ENCODE measurements at places on chromosomes 5 and 9. TPM values are rescaled to one million over a fixed set of nuclear protein-coding genes. Genes with fewer than 3 reads are reported as not detected.

Gene PCDHAC2
- total RNA-seq = 0.05 TPM

Gene PHF24
- total RNA-seq = 0.64 TPM

Gene SPINK5
- 29.0 TPM for total RNA-seq

Gene OTP
- total RNA-seq = not detected

DNA sequence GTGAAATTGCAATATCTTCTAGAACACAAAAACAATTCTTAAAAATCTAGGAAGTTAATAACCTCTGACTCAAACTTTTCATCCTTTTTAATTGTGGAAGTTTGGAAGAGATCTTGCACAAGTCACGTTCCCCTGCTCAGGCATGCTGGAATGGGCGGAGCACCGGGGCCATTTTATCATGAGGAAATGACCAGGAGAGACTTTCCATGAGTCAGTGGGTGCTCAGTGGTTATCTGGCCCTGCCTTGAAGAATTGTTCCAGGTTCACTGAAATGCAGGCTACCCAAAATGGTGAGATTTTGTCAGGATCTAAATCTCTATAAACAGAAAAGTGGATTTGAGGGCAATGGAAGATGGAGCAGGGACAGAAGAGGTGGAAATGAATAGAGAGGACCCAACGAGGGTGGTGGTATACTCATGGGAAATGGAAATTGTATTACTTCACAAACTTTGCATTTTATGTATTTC is 61.2 kb downstream of the FYB1 start:
- no peaks in the 10 kb centered on the region for H3K27me3 ChIP-seq
- no peak for DNase-seq
- H3K36me3 ChIP-seq = no peaks in the 10 kb centered on the region
- H3K27ac ChIP-seq = no peak overlapping the region
- H3K4me1 ChIP-seq = no peaks in the 10 kb centered on the region

DNA sequence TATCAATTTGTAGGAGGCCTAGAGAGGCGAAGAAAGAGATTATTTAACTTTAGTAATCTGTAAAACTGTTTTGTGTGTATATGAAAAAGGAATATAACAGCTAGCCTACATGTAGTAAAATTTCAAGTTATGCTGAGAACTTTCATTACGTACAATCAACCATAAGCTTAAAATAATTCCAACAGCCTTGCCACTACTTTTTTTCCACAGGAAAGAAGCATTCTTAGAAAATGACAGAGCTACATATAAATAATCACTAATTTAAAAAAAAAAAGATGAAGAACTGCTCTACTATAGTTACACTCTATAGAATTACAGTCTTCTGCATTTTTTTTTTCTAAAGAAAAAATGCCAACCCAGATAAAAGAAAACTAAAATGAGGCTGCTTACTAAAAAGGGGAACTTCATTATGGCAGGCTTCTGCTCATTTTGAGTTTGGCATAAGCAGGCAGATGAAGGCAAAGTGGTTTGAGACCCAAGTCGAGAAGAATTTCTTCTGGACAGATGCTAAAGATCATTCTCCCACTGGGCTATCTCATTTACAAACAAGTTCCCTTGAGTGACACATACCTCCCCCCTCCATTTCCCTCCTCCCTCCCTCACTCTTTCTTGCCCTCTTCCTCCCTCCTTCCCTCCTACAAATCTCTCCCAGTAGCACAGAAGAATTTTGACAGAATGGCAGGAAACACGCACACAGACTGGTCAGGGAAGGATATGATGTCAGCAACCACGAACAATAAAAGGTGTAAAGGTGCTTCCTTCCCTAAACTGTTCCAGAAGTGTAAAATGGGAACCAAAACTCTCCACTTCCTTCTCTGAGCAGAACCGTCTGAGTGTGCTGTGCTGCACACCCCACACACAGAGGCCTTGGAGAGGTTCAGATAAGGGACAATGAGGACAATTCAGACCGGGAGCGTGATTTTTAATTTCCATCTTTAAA is 56.1 kb downstream of the MEF2C start:
- peak; percentile 29 for DNase-seq
- H3K4me1 ChIP-seq = no peaks in the 10 kb centered on the region
- no peaks in the 10 kb centered on the region for H3K27me3 ChIP-seq

DNA sequence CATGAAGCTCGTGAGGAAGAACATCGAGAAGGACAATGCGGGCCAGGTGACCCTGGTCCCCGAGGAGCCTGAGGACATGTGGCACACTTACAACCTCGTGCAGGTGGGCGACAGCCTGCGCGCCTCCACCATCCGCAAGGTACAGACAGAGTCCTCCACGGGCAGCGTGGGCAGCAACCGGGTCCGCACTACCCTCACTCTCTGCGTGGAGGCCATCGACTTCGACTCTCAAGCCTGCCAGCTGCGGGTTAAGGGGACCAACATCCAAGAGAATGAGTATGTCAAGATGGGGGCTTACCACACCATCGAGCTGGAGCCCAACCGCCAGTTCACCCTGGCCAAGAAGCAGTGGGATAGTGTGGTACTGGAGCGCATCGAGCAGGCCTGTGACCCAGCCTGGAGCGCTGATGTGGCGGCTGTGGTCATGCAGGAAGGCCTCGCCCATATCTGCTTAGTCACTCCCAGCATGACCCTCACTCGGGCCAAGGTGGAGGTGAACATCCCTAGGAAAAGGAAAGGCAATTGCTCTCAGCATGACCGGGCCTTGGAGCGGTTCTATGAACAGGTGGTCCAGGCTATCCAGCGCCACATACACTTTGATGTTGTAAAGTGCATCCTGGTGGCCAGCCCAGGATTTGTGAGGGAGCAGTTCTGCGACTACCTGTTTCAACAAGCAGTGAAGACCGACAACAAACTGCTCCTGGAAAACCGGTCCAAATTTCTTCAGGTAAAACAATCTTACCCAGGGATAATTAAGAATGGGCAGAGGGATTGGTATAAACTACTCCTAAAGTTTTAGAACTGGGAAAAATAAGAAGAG is 12.9 kb downstream of the ITGA1 start:
- no peaks in the 10 kb centered on the region for H3K36me3 ChIP-seq
- H3K27me3 ChIP-seq = no peaks in the 10 kb centered on the region
- peak overlapping the region; percentile 95 for H3K27ac ChIP-seq

- peak overlapping the region; percentile 76 for H3K4me3 ChIP-seq
- no peaks in the 10 kb centered on the region for H3K36me3 ChIP-seq
- H3K27me3 ChIP-seq = no peaks in the 10 kb centered on the region
- no peaks in the 10 kb centered on the region for H3K4me1 ChIP-seq
Observed at GRCh38 chr5:16934123-16934522, 2.0 kb downstream of the MYO10 start.

- DNase-seq = no peak
- no peak overlapping the region for H3K4me3 ChIP-seq
- no peaks in the 10 kb centered on the region for H3K36me3 ChIP-seq
Observed at GRCh38 chr9:36389590-36389989, 10.5 kb downstream of the RNF38 start.

DNA sequence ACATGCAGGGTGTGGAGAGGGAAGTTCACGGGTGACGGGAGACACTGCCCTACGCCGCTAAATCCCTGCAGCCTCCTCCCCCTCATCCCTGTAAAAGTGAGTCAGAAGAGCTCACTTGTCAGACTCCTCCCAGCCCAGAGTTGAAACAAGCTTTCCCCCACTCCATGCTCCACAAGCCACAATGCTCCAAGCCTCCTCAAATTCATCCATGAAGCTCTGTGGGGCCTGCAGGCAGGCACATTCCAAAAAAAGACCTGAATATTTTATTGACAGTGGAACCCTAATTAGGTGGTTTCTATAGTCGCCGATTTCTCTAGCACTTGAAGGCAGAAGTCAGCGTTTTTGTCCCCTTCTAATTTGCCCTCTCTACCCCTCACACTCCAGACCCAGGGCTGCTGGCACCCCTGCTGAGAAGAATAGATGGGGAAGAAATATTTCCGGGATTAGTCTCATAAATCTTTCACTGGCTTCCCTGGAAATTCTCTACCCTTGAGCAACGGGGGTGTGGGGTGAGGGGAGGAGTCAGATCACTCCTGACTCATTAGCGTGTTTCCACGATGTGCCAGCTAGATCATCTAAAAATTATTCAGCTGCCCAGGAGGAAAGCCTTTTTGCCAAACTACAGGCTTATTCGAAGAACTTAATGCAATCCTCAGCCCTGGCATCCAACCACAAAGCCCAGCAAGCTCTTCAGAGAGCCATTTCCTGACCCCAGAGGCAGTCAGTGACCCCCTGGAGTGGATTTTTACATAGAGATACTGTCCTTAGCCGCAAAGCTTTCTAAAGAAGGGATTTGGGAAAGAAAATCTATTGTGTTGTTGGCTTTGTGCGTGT is 97.1 kb downstream of the ENC1 start:
- DNase-seq = peak; percentile 37
- no peak overlapping the region for H3K4me3 ChIP-seq
- H3K27me3 ChIP-seq = no peaks in the 10 kb centered on the region
- H3K4me1 ChIP-seq = peaks cover 4% of the 10 kb centered on the region

DNA sequence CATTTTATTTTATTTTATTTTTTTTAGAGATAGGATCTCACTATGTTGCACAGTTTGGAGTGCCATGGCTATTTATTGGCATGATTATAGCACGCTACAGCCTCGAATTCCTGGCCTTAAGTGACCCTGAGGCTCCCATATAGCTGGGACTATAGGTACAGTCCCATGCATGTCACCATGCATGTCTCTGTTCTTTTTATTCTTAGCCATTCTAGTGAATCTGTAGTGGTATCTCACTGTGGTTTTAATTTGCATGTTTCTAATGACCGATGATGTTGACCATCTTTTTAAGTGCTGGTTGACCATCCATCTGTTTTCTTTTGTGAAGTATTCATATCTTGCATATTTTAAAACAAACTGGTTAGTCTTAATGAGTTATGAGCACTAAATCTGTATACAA is 76.1 kb downstream of the SLC44A1 start:
- H3K4me1 ChIP-seq = no peaks in the 10 kb centered on the region
- H3K36me3 ChIP-seq = no peaks in the 10 kb centered on the region
- no peak for DNase-seq
- no peaks in the 10 kb centered on the region for H3K27me3 ChIP-seq
- H3K4me3 ChIP-seq = no peak overlapping the region
- no peak overlapping the region for H3K27ac ChIP-seq

DNA sequence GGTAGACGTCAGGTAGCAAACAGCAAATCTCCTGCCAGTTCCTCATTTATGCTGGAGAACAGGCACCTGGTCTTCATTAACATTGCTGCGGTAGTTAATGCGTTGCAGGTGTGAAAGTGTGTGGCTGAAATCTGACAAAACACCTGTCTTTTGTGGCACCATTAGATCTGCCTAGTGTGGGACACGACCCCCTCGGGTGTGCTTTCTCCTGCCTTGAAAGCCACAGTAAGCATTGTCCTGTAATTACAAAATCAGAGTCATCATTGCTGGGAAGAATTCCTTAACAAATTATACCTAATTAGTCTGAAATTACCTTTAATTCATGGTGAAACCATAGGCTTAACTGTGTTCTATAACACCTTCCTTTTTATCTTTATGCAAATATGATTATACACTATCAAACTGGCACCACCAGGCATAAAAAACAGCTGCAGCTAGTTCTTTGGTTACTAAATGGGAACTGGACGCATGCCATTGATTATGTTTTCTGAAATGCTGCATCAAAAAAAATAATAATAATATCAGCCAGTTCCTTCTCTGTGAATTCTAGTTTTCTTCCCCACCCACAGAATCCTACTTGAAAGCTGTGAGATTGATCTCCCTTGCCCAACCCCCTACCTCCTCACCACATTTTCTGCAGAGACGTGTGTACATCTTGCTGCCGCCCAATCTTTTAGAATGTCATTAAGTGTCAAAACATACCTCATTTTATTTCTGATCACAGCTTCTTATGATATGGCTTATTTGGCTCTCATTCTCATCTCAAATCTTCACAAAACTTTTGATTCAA is 374.0 kb downstream of the NFIB start:
- H3K4me1 ChIP-seq = no peaks in the 10 kb centered on the region
- no peaks in the 10 kb centered on the region for H3K36me3 ChIP-seq
- no peak for DNase-seq
- no peaks in the 10 kb centered on the region for H3K27me3 ChIP-seq

DNA sequence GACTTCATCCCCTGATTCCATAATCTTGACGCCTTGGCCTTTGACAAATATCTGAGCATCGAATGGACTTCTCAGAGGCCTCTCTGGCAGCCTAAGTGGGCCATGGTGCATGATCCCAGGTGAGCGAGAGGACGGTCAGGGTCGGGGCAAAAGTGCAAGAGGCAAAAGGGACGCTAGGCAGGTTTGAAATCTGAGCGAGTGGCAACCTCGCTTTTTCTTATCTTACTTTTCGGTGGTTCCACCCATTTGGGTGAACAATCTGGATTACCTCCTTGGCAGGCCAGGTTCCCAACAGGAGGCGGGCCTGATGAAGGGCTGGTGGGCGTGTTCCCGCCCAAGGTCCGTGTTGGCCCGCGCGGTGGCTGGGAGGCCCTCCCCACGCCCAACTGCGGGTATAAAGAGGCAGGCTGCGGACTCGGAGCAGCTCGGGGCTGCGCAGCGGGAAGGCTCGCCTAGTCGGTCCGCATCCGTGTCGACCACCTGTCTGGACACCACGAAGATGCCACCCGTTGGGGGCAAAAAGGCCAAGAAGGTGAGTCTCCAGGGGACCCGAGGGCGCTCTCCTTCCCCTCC is at the start of gene BHMT:
Gene BHMT (plus strand): TSS at position 423 of the 573 bp plus-strand sequence. CDS start 77 bp downstream, at position 500.
- DNase-seq = no peak
- H3K27ac ChIP-seq = no peak within 1 kb of the TSS
- H3K4me3 ChIP-seq = no peak within 1 kb of the TSS

DNA sequence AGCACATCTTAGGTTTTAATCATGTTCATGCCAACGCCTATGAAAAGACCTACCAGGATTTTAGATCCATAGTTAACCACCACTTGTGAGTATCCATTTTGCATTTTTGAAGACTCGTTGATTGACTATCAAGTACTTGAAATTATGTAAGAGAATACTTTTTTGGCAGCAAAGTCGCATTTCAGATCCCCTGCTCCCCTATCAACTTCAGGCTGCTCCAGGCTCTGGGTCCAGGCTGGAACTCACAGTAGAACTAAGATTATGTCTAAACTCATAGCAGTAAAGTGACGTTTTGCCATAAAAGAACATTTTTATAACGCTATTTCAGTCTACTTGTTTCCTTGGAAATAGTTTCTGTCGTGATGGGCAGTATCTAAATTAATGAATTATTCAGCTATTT is 267.7 kb downstream of the FANCC start:
- H3K27ac ChIP-seq = peak overlapping the region; percentile 50
- H3K27me3 ChIP-seq = no peaks in the 10 kb centered on the region
- no peak for DNase-seq
- no peak overlapping the region for H3K4me3 ChIP-seq

DNA sequence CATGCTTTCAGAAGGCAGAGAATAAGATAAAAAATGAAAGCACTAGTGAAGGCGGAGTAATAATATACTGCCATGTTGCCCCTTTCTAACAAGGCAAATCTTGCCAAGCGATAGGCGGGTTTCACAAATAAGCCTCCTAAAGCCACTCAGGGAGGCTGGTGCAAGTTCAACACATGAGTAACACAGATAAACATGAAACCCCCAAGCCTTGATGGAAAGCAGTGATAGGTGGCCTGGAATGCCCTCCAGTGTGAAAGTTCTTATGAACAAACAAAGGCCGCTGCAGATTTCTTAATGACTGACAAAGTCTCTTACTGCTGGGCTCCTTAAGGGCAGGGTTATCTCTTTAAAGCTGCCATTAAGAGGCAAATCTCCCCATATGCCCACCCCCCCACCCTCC is 154.7 kb downstream of the ZDHHC21 start:
- no peak overlapping the region for H3K27ac ChIP-seq
- DNase-seq = no peak
- no peaks in the 10 kb centered on the region for H3K4me1 ChIP-seq
- H3K27me3 ChIP-seq = no peaks in the 10 kb centered on the region
- H3K4me3 ChIP-seq = no peak overlapping the region

- H3K4me1 ChIP-seq = peaks cover 5% of the 10 kb centered on the region
- H3K4me3 ChIP-seq = no peak overlapping the region
- no peaks in the 10 kb centered on the region for H3K27me3 ChIP-seq
- H3K27ac ChIP-seq = peak overlapping the region; percentile 46
- DNase-seq = no peak
- H3K36me3 ChIP-seq = no peaks in the 10 kb centered on the region
Observed at GRCh38 chr5:119274767-119275130, 81.1 kb upstream of the TNFAIP8 start.

All from colonic mucosa (tissue), 4 donors.